Right cardiac atrium (tissue), 5 donors: ENCODE measurements at places on chromosomes 4 and X. TPM values are rescaled to one million over a fixed set of nuclear protein-coding genes. Genes with fewer than 3 reads are reported as not detected.

GRCh38 chr4:67396008-67396407 is 149.3 kb downstream of the CENPC start:
- DNase-seq = no peak

- DNase-seq = peak; percentile 71
Measured at GRCh38 chrX:106802388-106803275, at the start of gene TBC1D8B. Gene TBC1D8B, plus strand, starts transcription at chrX:106802673. Its CDS starts 181 bp downstream, at chrX:106802854.

DNA sequence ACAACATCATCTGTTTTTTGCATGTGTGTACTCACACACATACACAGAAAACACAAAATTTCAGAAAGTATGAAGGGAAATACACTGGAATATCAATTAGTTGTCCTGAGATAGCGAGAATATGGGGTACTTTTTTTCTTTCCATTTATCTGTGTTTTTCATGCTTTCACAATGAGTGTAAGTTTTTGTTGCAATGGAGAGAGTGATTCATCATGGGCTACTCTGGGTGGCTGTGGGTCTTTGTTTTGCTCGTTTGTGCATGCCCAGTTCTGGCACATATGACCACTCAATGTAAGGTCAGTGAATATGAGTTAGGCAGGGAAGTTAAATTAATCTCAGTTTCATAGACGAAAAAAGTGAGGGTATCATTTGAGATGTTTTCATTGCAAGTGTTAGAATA is 26.9 kb downstream of the XK start:
- DNase-seq = no peak

- DNase-seq = no peak
Measured at GRCh38 chr4:184156163-184156920, 61.3 kb downstream of the ENPP6 start.

- no peak for DNase-seq
Measured at GRCh38 chr4:4521136-4521535, 20.7 kb downstream of the STX18 start.

DNA sequence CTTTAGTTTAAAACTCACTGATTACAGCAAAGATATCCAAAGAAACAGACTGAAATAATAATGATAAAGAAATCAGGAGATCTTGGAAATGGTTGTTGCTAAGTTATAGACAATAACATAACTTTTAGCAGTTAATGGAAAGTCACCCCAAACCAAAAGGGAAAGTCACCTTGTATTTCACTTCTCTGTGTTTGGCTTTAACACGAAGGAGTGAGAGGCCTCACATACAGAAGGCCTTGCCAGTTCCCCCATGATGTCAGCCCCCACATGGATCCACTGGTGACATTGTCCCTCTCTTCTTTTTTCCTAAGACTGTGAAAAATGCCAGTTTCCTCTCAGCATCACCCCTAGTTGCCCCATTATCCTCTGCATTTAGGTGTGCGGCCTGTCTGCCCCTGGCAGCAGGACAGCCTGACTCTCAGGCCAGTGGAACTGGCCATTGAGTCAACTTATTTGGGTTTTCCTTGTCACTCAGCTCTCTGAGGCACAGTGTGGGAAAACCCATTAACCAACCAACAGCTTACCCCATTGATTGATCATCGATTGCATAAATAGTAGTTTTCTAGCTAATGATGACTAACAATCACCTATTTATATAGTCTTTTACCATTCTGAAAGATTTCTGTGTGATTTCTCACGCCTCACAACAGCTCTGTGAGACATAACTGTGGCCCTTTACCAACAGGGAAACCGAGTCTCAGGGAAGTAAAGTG is 308.1 kb downstream of the PTTG2 start:
- no peak for DNase-seq

- no peak for DNase-seq
Measured at GRCh38 chrX:154021131-154021611, 1.5 kb upstream of the IRAK1 start.

GRCh38 chr4:76726176-76726575 is 171.8 kb downstream of the SOWAHB start:
- no peak for DNase-seq

COL25A1 gene
- 0.77 TPM for total RNA-seq

CD40LG gene
- total RNA-seq = not detected

DNA sequence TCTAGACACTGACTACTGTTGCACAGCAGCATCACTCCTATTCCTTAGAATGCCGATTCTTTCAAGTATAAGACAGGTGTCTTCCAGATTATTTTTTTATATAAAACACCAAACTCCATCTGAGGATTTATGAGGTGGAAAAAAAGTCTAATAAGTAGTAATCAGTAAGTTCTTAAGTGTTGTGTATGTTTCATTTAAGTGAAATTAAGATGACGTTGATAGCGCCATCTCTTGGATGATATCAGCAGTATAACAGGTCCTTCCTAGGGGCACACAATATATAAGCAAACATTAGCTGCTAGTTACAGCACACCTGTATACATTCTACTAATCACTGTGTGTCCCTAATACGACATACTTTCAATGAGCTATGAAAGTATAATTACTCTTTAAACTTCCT is 99.6 kb upstream of the STS start:
- no peak for DNase-seq

GRCh38 chr4:25915353-25915705 is 1.3 kb downstream of the SMIM20 start:
- no peak for DNase-seq

- DNase-seq = no peak
Measured at GRCh38 chr4:104967034-104967401, 179.7 kb upstream of the TET2 start.

- no peak for DNase-seq
Measured at GRCh38 chrX:81890521-81890920, 688.6 kb downstream of the SH3BGRL start.

GUCY1B1 gene
- total RNA-seq = 12.9 TPM

- DNase-seq = no peak
Measured at GRCh38 chr4:44713125-44713524, 13.2 kb downstream of the GNPDA2 start.

DNA sequence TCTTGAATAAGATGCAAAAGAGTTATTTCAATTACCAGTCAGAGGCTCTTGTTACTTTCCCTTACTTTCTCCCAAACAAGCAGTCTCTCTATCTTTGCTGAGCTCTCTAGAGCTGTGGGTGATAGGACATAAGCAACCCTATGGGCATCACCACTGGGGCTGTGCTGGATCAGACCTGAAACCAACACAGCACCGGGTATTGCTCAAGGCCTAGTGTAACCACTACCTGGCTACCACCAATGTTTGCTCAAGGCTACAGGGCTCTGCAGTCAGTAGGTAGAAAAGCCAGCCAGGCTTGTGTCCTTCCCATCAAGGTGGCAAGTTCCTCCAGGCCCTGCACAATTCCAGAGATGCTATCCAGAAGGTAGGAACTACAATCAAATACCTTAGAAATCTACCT is 35.3 kb upstream of the AGTR2 start:
- DNase-seq = no peak
